H1 (cell line): ENCODE measurements at places on chromosomes 4 and X.
A peak's percentile ranks its signal among the peaks of the same experiment; 100 is the strongest.

GRCh38 chr4:25925486-25926201 lies 11.6 kb downstream of the SMIM20 start:
- peak; percentile 64 for DNase-seq

DNA sequence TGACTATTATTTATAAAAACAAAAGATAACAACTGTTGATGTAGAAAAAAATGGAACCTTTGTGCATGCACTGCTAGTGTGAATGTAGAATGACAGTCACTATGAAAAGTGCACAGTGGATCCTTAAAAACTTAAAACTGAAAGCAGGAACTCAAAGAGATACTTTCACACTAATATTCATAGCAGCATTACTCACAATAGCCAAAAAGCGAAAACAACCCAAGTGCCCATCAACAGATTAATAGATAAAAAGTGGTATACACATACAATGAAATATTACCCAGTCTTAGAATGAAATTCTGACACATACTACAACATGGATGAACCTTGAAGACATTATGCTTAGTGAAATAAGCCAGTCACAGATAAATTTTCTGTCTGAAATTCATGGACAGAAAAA lies 23.8 kb downstream of the CENPC start:
- DNase-seq = no peak

GRCh38 chrX:29690061-29690460 lies 525.3 kb upstream of the MAGEB2 start:
- DNase-seq = no peak

GRCh38 chrX:72079607-72080006 lies 52.1 kb downstream of the RTL5 start:
- DNase-seq = no peak

- DNase-seq = no peak
Measured at GRCh38 chr4:54254915-54255246, 25.8 kb downstream of the PDGFRA start.
